Kasumi-1 (cell line): ENCODE measurements at places on chromosomes 2 and 18.

- DNase-seq, result no peak
Observed at GRCh38 chr2:14778015-14778414, 145.5 kb downstream of the LRATD1 start.

- no peak for DNase-seq
Observed at GRCh38 chr2:162282765-162283425, 35.6 kb downstream of the IFIH1 start.

DNA sequence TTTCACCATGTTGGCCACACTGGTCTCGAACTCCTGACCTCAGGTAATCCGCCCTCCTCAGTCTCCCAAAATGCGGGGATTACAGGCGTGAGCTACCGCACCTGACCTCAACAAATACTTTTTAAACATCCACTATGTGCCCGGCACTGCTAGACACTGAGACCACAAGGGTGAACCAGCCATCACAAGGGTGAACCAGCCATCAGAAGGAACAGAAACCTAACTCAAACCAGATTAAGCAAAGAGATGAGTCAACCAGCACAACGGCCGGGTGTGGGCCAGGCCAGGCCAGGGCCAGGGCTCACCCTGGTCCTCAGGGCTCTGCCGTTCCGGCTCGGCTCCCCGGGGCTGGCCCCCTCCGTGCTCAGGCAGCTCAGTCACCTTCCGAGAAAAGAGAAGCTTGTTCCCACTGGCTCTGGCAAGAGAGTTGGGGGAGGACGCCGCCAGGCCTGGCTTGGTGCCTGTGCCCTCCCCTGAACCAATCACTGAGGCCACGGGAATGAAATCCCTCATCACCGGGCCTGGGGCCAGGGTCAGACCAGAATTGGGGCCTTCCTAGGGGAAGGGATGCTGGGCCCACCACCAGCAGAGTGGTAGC, 4.4 kb downstream of the TEX44 start:
- no peak for DNase-seq

- no peak for DNase-seq
Observed at GRCh38 chr2:179165356-179166000, 99.2 kb downstream of the SESTD1 start.
